ENCODE measurements at places on chromosomes 13 and 19. TPM values are rescaled to one million over a fixed set of nuclear protein-coding genes. Genes with fewer than 3 reads are reported as not detected.

The S1PR4 gene
- total RNA-seq: 1.9 TPM

The TMEM161A gene
- total RNA-seq: 13.8 TPM

The ZNF69 gene
- 20.0 TPM for total RNA-seq

- no peak for DNase-seq
Measured at GRCh38 chr19:18172331-18173053, 1.1 kb upstream of the IFI30 start.

GRCh38 chr13:23671377-23671776 lies 101.2 kb downstream of the TNFRSF19 start:
- DNase-seq: no peak

The KLK11 gene
- 21.1 TPM for total RNA-seq

DNA sequence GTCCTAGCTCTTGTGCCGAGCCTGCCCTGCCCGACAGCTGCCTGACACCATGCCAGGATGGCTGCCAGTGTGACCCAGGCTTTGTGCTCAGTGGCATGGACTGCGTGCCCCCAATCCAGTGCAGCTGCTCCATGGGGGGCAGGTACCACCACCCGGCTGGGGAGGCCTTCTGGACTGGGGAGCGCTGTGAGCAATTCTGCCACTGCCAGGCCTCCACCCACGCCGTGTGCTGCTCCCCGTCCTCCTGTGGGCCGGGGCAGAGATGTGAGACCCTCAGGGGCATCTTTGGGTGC lies 9.4 kb upstream of the FXYD3 start:
- DNase-seq: no peak

DNA sequence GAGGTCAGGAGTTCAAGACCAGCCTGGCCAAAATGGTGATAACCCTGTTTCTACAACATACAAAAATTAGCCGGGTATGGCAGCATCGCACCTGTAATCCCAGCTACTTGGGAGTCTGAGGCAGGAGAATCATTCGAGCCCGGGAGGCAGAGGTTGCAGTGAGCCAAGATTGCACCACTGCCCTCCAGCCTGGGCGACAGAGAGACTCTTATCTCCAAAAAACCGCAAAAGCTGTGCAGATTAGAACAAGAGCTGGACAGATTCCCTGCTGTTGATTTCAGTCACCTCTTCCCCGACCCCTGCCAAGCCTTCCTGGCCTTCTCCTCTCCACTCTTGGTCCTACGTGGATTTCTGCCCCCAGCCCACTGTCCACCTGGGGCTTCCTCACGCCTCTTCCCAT lies 8.3 kb downstream of the CAMSAP3 start:
- DNase-seq: no peak

The FBXL12 gene
- 27.1 TPM for total RNA-seq

GRCh38 chr13:55967055-55967454 lies 1173.7 kb upstream of the PRR20A start:
- DNase-seq: no peak

DNA sequence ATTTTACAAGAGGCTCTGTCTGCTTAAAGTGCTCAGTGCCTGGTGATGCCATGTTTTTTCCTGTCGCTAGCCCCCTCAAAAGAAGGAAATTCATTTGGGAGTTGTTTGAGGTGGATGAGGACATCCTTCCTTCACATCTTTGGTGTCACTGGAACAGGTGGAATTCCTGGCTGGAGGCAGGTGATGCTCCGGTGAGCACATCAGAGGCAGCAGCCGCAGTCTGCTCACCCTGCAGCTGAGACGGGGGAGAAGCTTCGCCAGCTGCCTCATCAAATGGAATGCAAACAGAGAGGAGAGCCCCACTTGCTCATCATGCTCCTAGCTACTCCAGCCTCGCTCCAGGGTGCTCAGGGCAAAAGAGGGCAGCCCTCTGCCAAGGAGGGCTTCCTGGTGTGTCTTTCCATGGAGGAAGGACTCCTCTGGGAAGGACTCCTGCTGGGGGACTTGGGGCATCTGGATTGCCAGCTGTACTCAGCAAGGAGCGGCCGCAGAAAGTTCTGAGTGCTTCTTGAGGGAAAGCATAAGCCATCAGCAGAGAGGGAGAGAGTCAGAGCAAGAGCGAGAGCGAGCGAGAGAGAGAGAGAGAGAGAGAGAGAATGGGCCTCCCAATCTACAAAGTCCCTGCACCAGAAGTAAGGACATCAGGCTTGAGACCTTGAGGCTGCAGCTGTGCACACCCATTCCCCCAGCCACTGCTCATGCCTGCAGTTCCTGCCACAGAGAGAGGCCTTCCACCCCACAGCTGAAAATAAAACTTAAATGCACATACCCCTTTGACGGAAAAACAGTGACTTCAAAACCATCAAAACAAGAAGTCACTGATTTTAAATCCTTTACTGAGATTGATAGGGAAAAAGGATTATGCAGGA lies 74.3 kb upstream of the UBL3 start:
- DNase-seq: no peak

DNA sequence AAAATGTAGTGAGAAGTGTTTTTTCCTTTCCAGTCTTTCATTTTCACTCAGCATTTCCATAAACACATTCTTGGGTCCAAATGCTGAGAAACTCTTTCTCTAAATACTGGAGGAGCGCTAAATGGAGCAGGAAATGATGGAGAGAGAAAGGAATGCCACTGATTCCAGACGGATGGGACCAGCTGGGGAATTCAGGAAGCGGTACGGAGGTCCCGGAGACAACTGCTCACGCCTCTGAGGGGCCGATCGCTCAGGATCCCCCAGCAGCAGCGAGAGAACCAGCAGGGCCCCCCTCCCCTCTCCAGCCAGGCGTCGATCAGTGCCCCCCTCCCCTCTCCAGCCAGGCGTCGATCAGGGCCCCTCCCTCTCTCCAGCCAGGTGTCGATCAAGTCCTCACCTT lies 13.2 kb downstream of the RASA3 start:
- DNase-seq: no peak

DNA sequence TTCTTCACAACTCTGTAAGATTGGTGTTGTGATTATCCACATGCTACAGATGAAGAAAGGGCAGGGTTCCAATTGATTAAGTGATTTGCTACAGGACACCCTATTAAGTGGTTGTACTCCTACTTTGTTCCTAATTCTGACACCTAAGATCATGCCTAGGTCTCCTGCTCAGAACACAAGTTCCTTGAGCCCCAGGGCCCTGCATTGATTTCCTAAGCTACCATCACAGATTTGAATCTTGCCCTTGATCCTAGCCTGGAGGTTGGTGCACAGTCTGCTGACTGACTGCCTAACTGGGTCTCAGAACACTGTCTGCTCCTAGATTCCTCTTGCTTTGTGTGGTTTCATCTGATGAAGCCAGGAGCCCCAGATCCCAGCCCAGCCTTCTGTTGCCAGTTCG lies 19.6 kb upstream of the WDFY2 start:
- DNase-seq: no peak

GRCh38 chr13:44738463-44738862 lies 162.3 kb upstream of the TSC22D1 start:
- DNase-seq: no peak

The AZU1 gene
- total RNA-seq: not detected

- no peak for DNase-seq
Measured at GRCh38 chr13:97879646-97880310, 73.7 kb upstream of the IPO5 start.

DNA sequence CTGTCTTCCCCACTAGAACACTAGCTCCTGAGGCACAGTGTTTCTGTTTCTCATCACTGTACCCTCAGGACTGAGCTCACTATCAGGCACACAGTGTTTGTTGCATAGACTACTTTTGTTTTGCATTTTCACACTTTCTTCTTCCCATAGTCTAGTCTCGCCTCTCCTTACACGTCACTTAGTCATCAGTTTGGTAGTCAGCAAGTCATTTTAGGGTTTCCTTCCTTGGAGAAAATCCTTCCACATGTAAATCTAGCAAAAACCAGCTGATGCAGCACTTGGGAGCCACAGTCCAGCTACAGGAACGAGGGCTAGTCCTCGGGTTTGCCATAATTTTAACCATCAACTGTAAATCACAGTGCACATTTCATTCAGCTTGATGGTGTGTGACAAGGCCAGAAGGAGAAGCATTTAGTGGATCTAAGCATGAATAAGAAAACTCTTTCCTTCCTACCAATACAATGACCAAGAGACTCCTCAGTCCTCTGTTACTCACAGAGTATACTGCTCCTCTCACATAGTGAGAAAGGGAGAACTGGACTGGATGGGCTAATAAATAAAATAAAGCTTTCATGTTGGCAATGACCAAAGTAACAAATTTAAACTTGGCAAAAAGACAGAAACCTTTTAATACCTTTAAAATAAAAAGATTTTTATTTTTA lies 221.0 kb downstream of the KLF12 start:
- DNase-seq: no peak

GRCh38 chr19:45638930-45639729 lies at the start of gene EML2:
Gene EML2, minus strand, starts transcription at chr19:45639397. Its CDS starts 21 bp downstream, at chr19:45639376.
- DNase-seq: no peak

DNA sequence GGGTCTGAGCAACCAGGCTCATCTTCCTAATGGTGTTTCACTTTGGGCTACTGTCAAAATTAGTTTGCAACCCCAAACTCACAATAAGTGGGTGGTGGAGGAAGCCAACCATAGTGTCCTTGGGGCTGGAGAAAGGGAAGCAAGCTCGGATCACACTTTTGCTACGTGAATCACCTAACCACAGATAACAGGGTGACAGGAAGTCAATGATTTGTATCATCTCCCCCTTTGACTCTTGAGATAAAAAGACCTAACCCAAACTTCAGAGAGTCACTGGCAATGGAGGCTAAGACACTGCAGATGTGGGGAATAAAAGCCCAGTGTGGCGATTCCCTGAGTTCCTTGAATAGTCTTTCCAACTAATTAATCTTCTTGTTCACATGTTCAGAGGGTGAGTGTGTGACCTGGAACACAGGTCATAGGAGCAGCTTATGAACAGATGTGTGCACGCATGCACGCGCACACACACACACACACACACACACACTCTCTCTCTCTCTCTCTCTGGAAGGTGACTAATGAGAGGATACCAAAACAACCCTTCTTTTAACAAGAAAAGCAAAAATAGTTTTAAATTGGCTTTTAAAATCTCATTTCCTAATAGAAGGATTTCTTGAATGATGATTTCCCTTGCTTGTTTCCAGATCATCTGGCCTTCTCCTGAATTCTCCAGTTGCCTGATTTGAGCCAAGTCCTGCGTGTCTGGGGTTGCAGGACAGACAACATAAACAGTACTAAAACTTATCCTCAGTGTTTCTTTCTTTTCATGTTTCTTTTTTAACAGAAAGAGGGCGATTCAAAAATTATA lies 21.2 kb upstream of the DOCK9 start:
- DNase-seq: no peak

The CATSPERD gene
- not detected for total RNA-seq

The CCL25 gene
- not detected for total RNA-seq

The ZNF526 gene
- total RNA-seq: 4.0 TPM

The PNMA8A gene
- total RNA-seq: 2.3 TPM

GRCh38 chr19:33818411-33818810 lies 21.7 kb downstream of the KCTD15 start:
- DNase-seq: no peak

GRCh38 chr13:34357435-34358232 lies 539.7 kb downstream of the RFC3 start:
- no peak for DNase-seq

The KIR2DL3 gene
- not detected for total RNA-seq

DNA sequence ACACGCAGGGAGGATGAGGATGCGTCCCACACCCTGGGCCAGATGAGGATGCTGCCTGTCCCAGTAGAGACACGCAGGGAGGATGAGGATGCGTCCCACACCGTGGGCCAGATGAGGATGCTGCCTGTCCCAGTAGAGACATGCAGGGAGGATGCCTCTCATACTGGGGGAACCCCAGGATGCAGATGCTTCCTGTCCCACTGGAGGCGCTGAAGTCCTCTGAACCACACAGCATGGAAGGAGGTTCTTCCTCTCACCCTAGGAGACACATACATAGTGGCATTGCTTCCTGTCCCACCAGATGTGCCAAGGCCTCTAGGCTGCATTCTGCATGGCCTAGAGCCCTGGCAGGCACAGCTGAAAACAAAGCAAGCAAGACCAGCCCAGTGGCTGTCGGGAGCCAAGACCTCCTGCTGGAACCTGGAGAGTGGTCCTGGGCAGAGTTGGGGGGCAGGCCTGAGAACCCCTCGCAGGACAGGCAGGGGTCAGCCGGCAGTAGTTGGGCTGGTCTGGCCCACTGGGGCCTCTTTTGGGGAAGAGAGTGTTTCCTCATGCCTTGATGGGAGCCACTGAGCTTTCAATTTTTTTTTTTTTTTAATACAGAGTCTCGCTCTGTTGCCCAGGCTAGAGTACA lies 4.3 kb downstream of the HPN start:
- no peak for DNase-seq

DNA sequence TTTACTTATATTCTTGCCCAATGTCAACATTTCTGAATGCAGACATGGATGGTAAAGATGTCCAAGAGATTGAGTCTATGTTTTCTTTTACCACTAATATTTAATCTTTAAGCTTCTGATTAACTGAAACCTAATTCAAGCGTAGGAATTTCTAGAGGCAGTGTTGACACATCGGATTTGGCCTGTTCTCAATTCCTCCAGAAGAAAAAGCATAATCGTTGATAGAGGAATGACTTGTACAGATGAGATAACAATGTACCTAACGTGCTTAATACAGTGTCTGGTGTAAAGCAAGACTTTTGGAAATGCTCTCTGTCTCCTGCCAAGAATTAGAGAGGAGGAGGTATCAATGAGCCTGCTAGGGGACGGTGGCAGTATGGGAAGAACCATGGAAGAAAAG lies 35.2 kb downstream of the SLC15A1 start:
- no peak for DNase-seq

The IFNL2 gene
- total RNA-seq: not detected

DNA sequence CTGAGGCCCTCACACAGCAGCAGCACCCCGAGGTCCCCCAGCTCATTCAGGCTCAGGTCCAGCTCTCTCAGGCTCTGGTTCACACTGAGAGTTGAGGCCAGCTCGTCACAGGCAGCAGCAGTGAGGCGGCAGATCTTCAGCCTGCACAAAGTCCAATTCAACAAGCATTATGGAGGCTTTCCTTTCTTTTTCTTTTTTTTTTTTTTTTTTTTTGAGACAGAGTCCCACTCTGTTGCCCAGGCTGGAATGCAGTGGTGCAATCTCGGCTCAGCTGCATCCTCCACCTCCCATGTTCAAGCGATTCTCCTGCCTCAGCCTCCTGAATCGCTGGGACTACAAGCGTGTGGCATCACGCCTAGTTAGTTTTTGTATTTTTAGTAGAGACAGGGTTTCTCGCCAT lies 22.9 kb downstream of the NLRP12 start:
- DNase-seq: no peak

The WBP4 gene
- 13.1 TPM for total RNA-seq

- no peak for DNase-seq
Measured at GRCh38 chr19:56126983-56127780, 6.1 kb upstream of the ZNF787 start.

The KLK12 gene
- total RNA-seq: not detected

- DNase-seq: no peak
Measured at GRCh38 chr13:28494778-28495537, at the start of gene FLT1. Gene FLT1, minus strand, starts transcription at chr13:28495128. Its CDS starts 285 bp downstream, at chr13:28494843.

- no peak for DNase-seq
Measured at GRCh38 chr19:50870417-50871089, 2.7 kb upstream of the KLK2 start.

GRCh38 chr13:30576528-30576927 lies 41.2 kb upstream of the USPL1 start:
- DNase-seq: no peak

GRCh38 chr19:29535984-29536508 lies 10.3 kb downstream of the VSTM2B start:
- DNase-seq: no peak

Data from breast epithelium (tissue), 4 donors.